Activated naive CD4-positive, alpha-beta T cell (primary cell): ENCODE measurements at places on chromosomes 7 and 10.

DNA sequence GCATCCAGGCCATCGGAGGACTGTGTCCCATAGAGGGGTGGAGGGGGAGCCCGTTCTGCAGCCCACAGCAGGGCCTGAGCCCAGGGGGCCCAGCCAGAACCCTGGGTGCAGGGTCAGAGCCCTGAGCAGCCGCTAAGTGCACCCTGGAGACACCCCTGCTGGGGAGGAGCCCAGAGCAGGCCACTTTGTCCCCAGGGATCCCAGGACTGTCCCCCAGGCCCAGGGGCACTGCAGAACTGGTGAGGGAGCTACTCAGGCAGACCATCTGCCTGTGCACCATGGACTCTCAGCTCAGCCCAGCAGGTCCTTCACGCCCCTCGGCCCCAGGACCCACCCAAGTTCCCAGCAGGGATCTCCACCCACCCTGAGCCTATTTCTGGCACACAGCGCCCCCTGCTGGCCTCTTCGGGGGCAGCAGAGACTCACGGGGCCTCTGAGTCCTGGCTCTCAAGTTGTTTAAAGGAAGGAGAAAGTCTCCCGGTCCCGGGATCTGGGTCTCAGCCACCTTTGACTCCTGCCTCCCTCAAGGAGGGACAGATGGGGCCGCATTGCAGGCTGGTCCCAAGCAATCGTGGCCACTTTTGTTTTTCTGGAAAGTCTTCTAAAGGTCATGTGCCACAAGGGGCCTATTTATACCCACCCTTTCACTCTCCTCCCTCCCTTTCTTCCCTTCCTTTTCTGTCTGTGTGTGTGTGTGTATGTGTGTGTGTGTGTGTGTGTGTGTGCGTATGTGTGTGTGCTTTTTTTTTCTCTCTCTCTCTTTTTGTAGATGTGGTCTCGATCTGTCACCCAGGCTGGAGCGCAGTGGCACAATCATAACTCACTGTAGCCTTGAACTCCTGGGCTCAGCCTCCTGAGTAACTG lies 90.3 kb downstream of the MYL10 start:
- DNase-seq, result peak; percentile 51

DNA sequence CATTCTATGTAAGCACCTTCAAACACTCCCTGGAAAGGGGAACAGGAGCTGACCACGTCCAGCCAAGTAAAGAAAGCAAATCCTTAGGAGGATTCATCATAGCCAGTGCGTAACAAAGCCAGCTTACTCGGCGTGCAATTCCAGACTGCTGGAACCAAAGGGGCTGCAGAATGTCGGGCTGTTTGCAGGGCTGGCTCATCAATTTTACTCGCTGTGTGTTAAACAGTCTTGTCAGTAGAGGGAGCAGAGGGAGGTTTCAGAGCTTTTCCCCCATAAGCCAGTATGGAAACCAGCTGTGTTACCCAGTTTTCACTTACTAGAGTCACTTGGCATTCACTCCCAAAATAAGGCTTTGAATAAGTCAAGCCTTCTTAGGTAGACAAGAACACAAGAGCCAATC lies 127.1 kb downstream of the KMT2E start:
- no peak for DNase-seq

DNA sequence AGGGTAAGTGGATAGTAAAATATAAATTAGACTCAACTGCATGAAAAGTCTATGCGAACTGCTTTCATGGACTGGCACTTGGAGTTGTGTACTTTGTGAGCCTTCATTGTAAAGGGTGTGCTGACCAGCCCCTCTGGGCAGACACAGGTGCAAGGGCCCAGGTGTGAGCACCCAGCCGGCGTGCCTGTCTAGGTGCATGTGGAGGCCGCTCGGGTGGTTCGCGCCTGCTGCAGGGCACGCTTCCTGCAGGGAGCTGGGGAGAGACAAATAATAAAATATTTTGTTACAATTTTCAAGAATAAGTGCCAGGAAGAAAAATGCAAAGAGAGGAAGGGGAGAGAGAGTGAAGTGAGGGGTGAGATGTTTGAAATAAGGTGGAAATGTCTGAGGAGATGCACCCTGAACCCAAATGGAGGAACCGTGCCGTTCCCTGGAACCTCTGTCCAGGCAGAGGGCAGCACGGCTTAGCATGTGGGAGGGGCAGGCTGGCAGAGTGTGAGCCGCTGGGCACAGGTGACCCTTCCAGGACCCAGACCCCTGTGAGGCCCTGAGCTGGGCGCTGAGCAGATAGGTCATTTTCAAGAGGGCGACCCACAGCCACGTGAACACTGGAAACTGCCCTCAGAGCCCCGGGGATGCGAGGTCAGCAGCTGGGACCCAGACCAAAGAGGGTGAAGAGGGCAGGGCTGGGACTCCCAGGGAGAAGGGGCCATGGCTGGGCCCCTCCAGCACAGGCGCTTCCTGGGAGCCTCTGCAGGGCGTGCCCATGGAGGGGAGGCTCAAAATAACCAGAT lies 28.7 kb downstream of the RNF32 start:
- DNase-seq, result no peak

- DNase-seq, result no peak
Measured at GRCh38 chr10:130655313-130656186, 519.4 kb downstream of the GLRX3 start.

DNA sequence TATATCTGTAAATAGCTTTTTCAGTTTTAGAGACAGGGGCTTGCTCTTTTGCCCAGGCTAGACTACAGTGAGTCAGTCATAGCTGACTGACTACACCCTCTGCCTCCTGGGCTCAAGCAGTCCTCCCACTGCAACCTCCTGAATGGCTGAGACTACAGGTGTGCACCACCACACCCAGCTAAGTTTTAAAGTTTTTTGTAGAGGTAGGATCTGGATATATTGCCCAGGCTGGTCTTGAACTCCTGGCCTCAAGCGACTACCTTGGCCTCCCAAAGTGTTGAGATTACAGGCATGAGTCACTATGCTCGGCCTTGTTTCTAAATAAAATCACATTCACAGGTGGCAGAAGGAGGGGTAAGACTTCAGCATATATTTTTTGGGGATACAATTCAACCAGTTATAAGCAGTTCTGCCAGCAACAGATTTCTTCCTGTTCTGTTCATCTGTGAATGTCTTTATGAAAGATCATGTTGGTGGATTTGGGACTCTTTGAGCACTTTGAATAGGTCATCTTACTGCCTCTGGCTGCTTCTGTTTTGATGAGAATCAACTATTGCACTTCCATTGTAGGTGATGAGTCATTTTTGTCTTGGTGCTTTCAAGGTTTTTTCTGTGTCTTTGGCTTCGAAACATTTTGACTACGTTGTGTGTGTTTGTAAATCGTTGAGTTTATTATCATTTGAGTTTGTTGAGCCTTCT lies 15.7 kb downstream of the RBM33 start:
- DNase-seq, result no peak

DNA sequence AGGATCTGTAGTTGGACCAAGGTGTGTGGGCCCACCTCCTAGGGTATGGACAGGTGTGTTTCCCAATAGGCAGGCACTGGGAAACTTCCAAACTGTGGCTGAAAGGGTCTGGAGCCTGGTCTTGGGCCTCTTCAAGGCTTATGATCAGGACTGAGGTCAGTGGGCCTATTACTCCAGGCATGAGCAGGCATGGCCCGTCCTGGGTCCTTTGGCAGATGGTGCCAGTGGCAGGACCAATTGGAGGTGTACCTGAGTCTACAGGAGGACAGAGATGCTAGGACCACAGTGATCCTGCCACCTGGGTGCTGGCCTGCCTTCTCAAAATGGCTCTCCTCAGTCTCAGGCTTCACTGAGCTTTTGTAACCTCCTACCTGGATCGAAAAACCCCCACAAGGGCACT lies 95.4 kb downstream of the RAB18 start:
- no peak for DNase-seq

DNA sequence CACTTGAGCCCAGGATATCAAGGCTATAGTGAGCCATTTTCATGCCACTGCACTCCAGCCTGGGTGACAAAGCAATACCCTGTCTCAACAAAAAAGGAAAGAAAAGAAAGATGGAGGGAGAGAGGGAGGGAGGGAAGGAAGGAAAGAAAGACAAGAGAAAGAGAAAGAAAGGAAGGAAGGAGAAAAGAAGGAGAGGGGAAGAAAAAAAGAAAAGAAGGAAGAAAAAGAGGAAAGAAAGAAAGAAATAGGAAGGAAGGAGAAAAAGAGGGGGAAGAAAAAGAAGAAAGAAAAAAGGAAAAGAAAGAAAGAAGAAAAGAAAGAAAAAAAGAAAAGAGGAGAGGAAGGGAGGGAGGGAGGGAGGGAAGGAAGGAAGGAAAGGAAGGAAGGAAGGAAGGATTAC lies 321.5 kb upstream of the CNTNAP2 start:
- DNase-seq, result no peak

GRCh38 chr7:119936836-119937235 lies 336.1 kb upstream of the KCND2 start:
- DNase-seq, result no peak

GRCh38 chr10:21160116-21160515 lies 263.0 kb upstream of the NEBL start:
- DNase-seq, result no peak

DNA sequence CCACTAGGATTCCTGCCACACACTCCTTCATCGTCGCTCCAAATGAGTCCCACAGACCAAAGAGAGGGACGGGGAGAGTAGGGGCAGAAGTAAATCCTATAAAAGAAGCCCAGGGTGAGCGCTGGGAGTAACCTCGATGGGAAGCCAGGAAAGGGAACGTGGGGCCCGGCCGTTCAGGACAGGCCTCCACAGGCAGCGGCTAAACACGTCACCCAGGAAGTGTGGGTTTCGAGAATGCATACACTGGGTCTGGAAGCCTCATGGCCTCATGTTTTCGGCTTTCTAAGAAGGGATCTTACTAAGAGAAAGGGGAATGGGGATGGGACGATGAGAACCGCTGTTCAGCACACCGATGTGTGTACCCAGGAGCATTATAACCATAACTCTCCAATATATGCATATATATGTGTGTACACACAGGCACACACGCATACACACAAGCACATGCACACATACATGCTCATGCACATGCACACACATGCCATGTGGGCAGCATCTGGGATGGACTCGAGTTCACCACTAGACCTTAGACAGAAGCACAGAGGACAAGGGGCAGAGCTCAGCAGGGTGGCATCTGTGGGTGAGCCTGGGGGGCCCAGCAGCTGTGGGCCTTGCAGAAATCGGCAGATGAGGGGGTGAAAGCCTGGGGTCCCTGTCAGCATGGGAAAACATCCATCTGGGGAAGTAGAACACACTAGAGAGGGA lies 14.8 kb upstream of the CNPY1 start:
- DNase-seq, result no peak

GRCh38 chr7:100890653-100891567 lies 1.4 kb upstream of the UFSP1 start:
- no peak for DNase-seq

DNA sequence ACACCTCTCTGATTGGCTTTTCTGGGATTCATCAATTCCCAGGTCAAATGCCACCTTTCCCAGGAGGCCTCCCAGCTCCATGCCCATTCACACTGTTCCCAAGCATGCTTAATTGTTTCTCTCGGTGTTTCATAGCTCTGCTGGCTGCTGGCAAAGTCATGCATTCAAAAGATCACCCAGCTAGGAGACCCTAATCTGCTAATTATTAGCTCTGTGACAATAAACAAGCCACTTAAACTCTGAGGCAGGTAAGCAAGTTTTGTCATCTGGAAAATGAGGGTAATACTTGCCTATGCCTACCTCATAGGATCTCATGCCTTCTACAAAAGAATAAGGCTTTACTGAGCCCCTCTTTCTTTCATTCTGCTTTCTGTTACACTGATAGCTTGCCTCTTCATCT lies 828 bp upstream of the KEL start:
- DNase-seq, result no peak

GRCh38 chr7:121196286-121196685 lies 132.5 kb upstream of the WNT16 start:
- DNase-seq, result no peak
